Frontal cortex (tissue), 4 donors: ENCODE measurements at places on chromosomes 13 and 19.

GRCh38 chr19:19866611-19867248 is 1.0 kb downstream of the ZNF253 start:
- DNase-seq: no peak

- no peak for DNase-seq
These were observed 41.8 kb downstream of the PIBF1 start for GRCh38 chr13:72823724-72824123.

DNA sequence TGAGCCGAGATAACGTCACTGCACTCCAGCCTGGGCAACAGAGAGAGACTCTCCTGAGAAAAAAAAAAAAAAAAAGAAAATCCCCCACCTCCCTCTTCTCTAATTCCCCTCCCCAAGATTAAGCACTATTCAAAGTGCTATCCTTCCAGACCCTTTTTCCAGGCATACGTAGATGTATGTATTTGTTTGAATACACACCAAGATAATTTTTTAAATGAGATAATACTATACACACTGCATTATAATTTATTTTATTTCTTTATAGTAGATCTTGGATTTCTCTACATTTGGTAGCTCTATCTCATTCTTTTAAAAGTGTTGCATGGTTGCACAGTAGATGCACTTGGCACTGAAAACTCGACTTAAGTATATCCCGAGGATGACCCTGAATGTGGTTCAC is 32.5 kb downstream of the CAB39L start:
- DNase-seq: no peak

DNA sequence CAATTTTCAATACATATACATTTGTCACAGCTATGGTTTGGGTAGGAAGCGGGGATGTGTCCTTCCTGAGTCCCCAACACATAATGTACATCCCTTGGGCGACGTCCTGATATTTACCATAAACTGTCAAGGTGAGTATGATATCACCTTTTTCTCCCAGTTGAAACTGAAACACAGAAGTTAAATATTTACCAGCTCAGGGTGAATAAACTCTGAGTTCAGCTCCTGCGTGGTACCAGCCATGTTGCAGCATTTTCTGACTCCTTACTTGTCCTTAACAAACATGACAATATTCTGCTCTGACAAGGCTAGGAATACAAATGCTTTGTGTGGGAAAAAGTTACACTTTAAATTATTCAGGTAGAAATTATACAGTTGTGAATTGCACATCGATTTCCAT is 294.2 kb downstream of the TEX29 start:
- no peak for DNase-seq

DNA sequence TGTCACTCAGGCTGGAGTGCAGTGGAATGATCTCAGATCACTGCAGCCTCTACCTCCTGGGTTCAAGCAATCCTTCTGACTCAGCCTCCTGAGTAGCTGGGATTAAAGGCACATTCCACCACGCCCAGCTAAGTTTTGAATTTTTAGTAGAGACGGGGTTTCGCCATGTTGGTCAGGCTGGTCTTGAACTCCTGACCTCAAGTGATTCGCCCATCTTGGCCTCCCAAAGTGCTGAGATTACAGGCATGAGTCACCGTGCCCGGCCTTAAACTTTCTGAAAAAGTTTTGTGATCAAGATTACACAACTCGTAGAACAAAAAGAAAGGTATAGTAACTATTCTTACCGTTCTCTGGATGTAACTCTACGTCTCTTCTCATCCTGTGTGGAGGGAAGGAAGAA is 21.2 kb downstream of the DNMT1 start:
- DNase-seq: no peak

DNA sequence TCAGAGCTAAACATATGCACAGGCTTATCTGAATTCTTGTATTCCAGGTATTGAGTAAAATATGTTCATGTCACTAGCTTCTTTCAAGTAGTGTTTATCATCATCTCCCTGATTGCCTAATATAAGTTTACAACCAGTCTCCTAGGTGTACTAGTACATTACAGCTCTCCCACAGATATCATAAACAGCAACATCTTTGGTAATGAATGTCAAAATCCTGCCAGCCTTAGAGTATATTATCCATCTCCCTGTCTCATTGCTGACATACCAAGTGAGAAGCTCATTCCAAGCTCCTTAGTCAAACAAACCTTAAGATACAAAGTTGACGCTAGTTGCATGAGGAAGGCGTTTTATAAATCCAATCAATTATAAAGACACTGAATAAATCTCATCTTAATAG is 689.1 kb upstream of the GPC6 start:
- DNase-seq: no peak

GRCh38 chr19:23957660-23958281 is 43.1 kb downstream of the ZNF726 start:
- DNase-seq: no peak

- DNase-seq: no peak
These were observed 654 bp downstream of the ZNF579 start for GRCh38 chr19:55579766-55580621.

DNA sequence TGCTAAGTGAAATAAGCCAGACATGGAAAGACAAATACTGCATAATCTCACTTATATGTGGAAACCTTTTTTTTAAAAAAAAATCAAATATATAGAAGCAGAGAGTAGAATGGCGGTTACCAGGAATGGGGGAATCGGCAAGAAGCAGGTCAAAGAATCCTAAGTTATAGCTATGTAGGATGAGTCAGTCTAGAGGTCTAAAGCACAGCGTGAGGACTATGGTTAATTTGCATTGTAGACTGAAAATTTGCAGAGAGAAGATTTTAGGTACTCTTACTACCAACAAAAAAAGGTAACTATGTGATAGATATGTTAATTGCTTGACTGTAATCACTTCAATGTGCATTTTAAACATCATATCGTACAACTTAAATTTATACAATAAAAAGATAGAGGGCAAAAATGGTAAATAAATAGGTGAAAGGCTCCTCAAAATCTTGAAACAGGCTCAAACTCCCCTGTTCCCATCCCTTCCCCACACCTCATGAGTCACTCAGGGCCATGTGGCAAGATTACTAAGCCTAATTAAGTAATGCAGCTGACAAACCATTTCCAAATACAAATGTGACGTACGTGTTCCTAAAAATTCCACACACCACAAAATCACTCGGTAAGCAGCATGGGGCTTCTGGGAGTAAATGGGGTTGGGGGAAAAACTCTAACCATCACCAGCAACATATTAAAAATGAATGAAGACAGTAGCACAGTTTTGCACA is 159.0 kb downstream of the USP12 start:
- no peak for DNase-seq
